Activated effector memory CD4-positive, alpha-beta T cell treated with anti-CD3 and anti-CD28 coated beads, Interleukin-2, amount 50 U/mL, for 16 hours (primary cell): ENCODE measurements at places on chromosomes 11 and 22.

DNA sequence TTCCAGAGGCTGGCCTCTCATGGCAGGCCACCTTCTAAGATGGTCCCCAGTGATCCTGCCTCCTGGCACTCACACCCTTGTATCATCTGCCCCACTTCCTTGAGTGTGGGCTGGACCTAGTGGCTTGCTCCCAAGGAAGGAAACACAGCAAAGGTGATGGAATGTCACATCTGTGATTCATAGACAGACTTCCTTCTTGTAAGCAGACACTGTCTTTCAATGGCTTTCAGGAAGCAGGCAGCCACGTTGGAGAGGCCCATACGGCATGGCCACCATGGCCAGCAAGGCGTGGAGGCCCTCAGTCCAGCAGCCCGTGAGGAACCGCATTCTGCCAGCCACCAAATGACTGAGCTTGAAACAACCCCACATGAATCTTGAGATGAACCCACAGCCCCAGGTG lies 11.3 kb downstream of the LMO1 start:
- DNase-seq: peak; percentile 45

DNA sequence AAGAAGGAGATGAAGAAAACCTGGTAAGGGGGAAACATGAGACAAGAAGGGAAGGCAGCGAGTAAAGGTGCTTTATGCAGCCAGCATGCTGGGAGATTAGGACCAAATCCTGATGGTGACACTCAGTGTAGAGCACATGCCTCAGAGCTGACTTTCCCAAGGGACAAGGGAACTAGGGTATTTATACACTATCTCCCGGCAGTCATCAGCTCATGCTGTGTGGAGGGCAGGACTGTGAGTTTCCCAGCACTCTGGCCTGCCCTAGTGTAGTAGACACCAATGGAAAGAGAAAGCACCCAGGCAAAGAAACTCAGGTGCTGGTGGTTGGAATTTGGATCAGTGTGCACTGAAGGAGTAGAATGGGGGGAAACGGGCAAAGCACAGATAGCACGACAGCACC lies 128.3 kb upstream of the CSNK2A3 start:
- no peak for DNase-seq

GRCh38 chr11:3133261-3134217 lies 31.6 kb downstream of the OSBPL5 start:
- peak; percentile 43 for DNase-seq

- no peak for DNase-seq
These were observed 15.7 kb upstream of the SCGB1A1 start for GRCh38 chr11:62402960-62403730.
